ENCODE measurements at places on chromosomes 1 and 21.

- DNase-seq: no peak
Measured at GRCh38 chr1:29055160-29055559, 68.5 kb downstream of the TMEM200B start.

GRCh38 chr21:26834181-26834905, 10.9 kb downstream of the ADAMTS1 start:
- peak; percentile 62 for DNase-seq

DNA sequence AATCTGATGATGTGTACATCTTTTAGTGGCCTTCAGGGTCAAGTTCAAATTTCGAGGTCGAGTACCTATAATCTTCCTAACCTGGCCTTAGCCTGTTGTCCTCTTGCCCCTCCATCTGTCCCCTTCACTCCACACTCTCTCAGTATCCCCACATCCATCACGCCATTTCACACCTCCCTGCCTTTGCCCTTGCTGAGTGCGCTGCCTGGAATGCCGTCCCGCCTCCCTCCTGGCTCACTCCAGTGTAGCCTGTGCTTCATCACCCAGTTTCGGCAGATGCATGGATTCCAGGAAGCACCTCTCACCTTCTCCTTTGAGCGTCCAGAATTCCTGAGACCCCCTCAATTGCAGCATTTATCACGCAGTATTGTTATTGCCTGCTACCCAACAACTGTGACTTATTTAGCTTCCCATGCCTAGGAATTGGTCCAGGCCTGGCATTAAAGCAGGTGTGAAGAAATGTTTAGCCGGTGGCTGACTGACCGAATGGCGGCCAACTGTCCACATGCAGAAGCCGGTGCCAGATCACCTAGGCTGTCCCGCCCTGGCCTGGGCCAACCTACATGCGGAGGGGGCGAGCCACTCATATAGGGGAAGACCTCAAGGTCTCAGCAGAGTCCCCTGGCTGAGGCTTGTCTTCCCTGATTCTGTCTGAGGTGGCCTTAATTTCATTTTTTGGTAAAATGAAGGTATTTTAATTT, 34.5 kb downstream of the MYOM3 start:
- DNase-seq: no peak

DNA sequence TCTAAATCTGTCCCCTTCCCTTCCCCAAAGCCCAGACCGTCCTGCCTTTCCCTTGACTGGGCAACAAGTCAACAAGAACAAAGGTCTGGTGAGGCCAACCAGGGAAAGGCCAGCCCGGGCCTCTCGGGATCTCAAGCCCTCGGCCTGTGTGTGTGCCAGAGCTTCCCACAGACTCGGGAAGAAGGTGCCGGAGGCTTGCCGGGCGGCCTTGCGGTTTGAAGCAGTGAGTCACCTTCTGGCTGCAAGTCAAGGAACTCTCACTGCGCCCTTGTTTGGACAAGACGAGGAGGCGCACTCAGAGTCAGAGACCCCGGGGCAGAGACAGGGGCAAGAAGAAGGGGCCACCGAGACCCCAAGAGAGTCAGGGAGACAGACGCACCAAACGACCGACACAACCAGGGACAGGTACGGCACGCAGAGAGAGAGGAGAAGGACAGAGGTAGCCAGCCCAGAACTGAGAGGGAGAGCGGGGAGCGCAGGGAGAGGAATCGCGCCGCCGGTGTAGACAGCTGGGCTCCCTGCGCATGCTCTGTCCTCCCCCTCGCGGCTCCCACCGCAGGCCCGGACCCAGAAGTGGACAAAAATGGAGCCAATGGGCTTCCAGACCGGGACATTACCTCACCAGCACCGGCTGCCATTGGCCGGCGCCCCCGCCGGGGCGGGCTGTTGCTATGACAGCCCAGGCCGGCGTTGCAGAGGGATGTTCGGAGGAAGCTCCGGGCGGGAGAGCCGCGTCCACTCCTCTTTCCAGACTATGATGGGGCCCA, 66.6 kb upstream of the LAPTM5 start:
- peak; percentile 99 for DNase-seq

GRCh38 chr1:36847186-36847585, 187.1 kb downstream of the GRIK3 start:
- no peak for DNase-seq

DNA sequence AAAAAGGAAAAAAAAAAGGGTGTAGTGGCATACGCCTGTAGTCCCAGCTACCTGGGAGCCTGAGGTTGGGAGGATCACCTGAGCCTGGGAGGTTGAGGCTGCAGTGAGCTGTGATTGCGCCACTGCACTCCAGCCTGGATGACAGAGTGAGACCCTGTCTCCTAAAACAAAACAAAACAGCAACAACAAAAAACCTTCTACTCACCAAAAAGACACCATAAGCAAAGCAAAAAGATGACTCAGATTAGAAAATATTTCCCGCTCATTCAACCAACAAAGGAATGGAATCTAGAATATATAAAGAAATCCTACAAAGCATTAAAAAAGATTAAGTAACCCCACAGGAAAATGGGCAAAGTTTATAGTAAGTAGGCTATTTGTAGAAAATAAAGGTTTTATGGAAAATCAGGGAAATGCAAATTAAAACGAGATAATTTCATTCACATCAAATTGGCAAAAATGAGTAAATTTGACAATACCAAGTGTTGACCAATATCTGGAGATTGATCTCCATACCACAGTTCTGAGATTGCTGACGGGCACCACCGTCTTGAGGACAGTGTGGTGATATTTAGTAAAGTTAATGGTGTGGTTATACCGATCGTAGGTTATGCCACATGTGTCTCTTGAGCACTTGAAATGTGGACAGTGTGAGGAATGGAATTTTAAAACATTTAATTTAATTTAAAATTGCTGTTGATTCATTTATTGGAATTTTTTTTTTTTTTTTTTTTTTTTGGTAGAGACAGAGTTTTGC, 54.0 kb downstream of the PIK3CD start:
- DNase-seq: no peak

All from foreskin fibroblast (primary cell).